Stimulated activated CD4-positive, alpha-beta T cell treated with anti-CD3 and anti-CD28 coated beads, Interleukin-15, amount 100 ng/mL, for 24 hours (primary cell): ENCODE measurements at places on chromosomes 12 and 14.

- no peak for DNase-seq
Observed at GRCh38 chr12:10358131-10358530, 31.7 kb downstream of the KLRK1 start.

DNA sequence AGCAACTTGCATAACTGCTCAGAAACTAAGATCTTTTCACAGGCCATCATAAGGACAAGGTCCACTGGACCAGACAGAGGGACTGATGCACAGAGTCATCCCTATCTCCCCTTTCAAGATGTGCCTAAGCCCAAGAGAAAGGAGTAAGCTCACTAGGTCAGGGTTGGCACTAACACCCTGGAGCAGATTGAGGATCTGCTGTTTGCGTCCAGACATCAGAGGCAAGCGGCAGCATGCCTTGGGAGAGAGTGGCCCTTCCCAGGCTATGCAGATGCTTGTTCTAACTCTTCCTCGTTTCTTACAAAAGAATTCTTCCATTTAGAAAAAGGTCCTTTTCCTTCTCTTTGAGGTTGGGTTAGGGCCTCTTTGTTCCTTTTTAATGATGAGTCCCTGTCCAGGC is 187.2 kb downstream of the KCNA5 start:
- DNase-seq: no peak

DNA sequence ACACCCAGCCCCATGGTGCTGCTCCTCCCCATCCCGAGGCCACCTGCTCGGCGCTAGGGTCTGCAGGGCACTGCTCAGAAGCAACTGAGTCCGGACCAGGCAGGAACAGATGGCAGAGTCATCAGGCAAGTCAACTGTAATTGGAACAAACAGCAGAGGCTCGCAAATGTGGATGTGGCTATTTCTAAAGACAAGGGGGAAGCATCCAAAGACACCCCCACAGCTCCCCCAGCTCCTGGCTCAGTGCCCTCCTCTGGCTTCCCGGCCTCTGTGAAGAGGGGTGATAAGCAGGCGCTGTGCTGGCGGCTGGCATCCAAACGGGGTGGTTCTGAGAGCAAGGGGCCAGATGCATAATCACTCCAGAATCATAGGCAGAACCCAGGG is 125.6 kb downstream of the PIWIL1 start:
- DNase-seq: no peak

- DNase-seq: no peak
Observed at GRCh38 chr12:1740161-1740948, 49.5 kb downstream of the ADIPOR2 start.

- no peak for DNase-seq
Observed at GRCh38 chr14:100616854-100617409, 29.7 kb upstream of the BEGAIN start.

DNA sequence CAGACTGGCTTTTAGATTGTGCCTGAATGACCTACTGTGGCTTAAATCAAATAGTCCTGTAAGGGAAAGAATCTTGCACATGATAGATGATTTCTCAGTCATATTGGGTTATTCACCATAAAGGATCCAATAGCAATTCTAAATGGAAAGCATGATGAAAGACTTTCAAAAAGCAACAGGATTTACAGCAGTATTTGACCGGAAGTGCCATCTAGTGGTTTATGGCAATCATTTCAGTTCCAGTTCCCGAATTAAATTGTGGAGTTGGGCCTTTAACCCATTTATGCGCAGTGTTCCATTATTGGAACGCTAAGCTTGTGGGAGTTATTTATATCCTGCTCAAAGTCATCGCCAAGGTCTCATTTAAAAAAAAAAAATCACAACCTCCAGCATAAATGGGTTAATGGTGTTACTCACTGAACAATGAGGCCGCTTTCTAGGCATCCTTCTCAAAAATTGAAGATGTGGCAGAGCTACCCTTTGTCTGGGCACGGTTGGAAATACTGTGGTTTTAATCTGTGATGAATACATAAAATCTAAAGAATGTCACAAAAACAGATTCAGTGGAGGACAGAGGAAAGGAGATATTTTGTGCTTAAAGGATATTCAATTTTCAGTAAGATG is 60.8 kb upstream of the REP15 start:
- no peak for DNase-seq

- DNase-seq: peak; percentile 18
Observed at GRCh38 chr12:46831335-46832129, 5.7 kb upstream of the SLC38A4 start.

GRCh38 chr12:50362671-50363070 is 33.7 kb downstream of the FAM186A start:
- no peak for DNase-seq

DNA sequence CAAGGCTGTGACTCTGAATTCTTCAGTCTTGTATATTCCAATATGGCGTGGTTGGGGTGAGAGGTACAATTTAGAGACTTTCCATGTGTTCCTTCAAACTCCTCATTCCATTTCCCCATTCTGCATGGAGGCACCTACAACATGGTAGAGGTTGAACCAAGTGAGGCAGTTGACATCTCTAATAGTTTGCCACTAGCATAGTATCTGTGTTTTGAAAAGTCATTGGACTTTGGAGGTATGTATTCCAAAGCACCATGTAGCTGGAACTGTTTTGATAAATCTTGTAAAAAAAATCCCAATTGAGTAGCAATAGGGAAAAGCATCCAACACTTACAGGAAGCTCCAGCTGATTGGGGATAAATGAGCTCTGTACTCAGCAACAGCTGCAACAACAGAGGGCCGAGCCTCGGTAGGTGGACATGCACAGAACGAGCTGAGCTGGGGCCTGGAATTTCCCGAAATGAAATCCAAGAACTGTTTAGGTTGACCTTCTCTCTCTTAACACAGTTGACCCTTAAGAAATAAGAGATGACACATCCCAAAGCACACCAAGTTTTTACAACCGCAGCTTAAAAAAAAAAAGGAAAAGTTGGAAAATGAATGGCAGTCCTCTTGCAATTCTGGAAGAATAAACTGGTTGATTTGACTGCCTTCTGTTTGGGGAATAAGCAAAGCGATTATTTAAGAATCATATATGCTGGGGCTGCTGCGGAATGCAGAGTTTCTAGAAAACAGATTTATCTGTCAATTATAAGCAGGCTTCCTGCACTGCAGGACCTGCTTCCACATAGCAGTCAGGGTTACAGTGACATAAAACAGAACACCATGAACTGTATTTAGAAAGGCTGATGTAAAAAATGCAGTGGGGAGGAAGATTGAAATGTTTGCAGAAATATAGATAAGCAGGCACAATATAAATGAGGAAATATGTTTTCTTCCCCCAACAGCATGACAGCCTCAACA is 194.6 kb upstream of the KRR1 start:
- no peak for DNase-seq

- DNase-seq: peak; percentile 15
Observed at GRCh38 chr12:65728848-65729793, 95.2 kb upstream of the HMGA2 start.

DNA sequence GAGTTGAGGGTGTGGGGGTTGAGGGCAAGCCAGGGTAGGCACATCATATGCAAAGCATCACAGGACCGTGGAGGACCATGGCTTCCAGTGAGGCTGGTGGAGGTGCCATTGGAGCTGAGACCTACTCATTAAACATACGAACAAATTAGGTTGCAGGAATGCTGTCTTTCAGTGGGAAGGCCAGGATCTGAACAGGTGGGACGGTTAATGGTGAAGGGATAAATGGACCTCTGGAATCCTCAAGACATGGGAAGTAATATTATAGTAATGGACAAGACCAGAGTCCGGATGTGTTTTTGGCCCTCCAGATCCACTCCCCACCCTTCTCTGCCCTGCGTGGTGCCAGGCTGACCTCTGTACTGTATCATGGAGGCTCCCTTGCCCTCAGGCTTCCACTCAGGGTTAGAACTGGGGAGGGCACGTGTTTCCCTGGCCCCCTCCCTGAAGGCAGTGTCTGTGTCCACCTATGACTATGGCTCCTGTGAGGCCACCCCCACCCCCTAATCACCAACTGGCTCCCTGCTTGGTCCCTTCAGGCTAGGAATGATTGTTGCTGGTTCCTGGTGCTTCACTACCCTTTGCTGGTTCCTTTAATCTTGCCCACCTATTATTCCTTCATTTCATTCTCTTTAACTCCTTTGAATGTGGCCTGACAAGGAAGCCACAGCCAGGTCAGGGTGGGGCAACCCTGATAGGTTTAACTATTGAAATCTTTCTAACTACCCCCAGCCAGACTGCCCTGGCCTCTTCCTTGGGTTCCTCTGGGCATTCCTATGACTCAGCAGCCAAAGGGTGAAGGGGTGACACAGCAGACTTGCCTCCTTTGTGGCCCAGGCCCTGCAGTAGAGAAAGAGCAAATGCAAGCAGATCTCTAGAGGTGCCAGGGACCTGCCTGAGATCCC is 10.7 kb downstream of the DHRS2 start:
- DNase-seq: no peak

GRCh38 chr12:38788106-38788505 is 117.3 kb downstream of the CPNE8 start:
- no peak for DNase-seq

GRCh38 chr12:63098851-63099250 is 52.1 kb downstream of the AVPR1A start:
- DNase-seq: no peak

- no peak for DNase-seq
Observed at GRCh38 chr14:90319634-90320541, 11.9 kb downstream of the NRDE2 start.

DNA sequence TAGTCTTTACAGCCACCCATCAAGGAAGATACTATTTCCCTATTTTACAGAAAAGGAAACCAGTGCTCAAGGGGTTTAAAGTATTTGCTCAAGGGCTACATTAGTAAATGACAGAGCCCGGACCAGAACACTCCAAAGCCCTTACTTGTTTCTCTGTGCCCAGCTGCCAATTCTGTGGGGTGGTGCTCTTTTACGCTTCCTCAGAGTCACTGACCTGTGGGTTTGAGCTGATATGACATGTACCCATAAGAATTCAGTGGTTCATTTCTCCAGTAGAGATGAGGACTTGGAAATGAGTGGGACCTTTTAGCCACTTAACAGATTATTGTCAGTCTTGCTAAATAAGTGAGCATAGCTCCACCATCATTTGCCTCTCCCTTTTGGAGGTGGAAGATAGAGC is 37.4 kb upstream of the NKX2-8 start:
- no peak for DNase-seq

- DNase-seq: no peak
Observed at GRCh38 chr14:64998455-64998931, 11.8 kb downstream of the FNTB start.

DNA sequence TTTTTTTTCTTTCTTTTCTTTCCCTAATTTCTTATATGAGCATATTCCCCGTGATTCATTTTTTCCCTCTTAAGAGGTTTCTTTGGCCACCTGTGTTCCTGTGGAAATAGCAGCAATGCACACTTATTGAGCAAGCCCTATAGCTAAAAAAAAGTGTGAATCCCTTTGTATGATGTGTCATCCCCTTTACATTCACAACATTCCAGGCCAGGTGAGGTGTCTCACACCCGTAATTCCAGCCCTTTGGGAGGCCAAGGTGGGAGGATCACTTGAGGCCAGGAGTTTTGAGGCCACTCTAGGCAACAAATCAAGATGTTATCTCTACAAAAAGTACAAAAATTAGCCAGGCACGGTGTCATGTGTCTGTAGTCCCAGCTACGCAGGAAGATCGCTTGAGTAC is 700.4 kb upstream of the TBX3 start:
- no peak for DNase-seq

DNA sequence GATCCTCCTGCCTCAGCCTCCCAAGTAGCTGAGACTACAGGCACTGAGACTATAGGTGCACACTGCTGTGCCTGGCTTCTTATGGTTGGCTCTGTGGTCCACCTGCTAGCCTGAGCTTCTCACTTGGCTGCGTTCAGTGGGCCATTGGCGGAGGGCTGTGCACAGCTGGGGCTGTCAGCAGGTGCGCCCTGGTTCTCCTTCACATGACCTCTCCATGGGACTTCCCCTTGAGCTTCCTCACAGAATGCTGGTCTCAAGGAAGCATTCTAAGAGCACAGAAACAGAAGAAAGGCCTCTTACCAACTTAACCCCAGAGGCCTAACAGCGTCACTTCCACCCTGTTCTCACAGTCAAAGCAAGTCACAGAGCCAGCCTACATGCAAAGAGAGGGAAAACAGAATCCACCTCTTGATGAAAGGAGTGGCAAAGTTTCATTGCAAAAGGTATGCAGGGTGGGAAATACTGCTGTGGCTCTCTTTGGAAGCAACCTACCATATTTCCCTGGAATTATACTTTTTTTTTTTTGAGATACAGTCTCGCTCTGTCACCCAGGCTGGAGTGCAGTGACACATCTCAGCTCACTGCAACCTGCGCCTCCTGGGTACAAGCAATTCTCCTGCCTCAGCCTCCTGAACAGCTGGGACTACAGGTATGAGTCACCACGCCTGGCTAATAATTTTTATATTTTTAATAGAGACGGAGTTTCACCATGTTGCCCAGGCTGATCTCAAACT is 9.3 kb downstream of the RILPL2 start:
- peak; percentile 35 for DNase-seq

DNA sequence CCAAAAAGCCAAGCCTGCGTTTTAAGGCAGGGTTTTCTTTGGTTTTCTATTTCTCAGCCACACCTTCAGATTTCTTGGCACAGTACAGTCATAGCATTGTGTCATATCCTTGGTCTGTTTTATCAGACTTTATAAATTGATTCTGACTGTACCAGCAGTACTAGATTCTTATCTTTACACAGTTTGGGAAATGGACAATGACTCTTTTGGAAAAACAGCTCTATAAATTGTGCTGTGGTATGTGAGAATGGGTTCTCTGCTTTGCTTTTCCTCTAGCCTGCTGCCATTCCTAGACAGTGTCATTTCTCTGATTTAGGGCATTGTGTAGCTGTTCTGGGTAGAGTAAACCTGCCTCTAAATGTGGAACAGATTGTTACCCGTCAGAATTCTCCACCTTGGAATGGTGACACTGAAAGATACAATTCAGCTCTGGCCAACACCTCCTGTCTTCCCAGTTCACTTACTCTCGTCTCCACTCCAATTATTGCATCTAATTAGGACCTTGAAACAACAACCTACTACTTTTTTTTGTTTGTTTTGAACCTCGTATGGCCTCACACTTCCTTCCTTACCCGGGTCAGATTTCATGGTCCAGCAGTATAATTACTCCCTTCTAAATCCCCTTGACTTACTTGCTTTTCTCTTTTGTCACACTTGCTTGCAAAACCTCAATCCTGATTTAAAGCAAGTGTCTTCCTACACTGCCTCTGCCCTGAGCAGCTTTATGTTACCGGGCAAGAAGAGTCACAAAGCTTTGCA is 226.3 kb downstream of the ERC1 start:
- no peak for DNase-seq
